ENCODE measurements at places on chromosomes 1 and 21. TPM values are rescaled to one million over a fixed set of nuclear protein-coding genes. Genes with fewer than 3 reads are reported as not detected.

GRCh38 chr1:209672705-209673630 is 2.2 kb upstream of the G0S2 start:
- no peak for DNase-seq

The RNU1-4 gene
- 19,908 TPM for total RNA-seq

The FCRL4 gene
- total RNA-seq, result not detected

- DNase-seq, result no peak
Observed at GRCh38 chr1:63611231-63611630, 18.0 kb downstream of the PGM1 start.

The HCRTR1 gene
- total RNA-seq, result not detected

The PTPN7 gene
- total RNA-seq, result 7.9 TPM

DNA sequence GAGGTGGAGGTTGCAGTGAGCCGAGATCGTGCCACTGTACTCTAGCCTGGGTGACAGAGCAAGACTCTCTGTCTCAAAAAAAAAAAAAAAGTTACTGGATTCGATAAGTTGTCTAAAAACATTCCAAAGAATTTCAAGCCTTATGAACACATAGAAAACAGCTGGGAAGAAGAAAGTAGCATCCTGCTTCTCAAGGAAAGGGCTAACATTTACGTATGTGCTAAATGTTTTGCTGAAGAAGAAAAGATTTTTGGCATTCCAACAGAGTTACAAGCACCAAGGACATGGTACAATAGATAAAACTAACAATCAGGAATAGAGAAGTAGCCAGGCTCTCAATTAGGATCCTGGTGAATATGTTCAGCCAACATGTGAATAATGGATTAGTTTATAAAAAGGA is 69.8 kb downstream of the HFM1 start:
- no peak for DNase-seq

The AGBL4 gene
- not detected for total RNA-seq

The KCNN3 gene
- total RNA-seq, result 7.4 TPM

The WLS gene
- 68.0 TPM for total RNA-seq

- DNase-seq, result no peak
Observed at GRCh38 chr21:41501919-41502318, 6.0 kb downstream of the TMPRSS2 start.

GRCh38 chr1:28392027-28392652 is 22.6 kb downstream of the PHACTR4 start:
- DNase-seq, result no peak

- DNase-seq, result no peak
Observed at GRCh38 chr1:114094363-114094634, 59.4 kb downstream of the SYT6 start.

- no peak for DNase-seq
Observed at GRCh38 chr1:37905727-37906126, 41.1 kb downstream of the INPP5B start.

GRCh38 chr1:17359808-17360207 is 12.2 kb upstream of the PADI6 start:
- no peak for DNase-seq

The IFNLR1 gene
- 1.7 TPM for total RNA-seq

- DNase-seq, result no peak
Observed at GRCh38 chr1:186925881-186926669, 97.3 kb downstream of the PLA2G4A start.

DNA sequence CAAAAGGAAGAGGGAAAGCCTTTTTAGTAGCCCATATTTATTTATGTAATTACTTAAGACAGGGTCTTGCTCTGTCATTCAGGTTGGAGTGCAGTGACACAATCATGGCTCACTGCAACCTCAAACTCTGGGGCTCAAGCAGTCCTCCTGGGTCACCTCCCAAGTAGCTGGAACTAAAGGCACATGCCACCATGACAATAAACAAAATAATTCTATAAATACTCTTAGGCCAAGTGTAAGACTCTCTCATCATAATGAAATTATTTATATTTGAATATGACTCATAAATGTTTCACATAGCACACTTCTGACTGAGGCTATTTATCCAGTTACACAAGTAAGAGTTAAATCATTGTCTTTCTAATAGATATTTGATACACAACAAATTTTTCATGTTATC is 314.7 kb downstream of the AMY1C start:
- DNase-seq, result no peak

DNA sequence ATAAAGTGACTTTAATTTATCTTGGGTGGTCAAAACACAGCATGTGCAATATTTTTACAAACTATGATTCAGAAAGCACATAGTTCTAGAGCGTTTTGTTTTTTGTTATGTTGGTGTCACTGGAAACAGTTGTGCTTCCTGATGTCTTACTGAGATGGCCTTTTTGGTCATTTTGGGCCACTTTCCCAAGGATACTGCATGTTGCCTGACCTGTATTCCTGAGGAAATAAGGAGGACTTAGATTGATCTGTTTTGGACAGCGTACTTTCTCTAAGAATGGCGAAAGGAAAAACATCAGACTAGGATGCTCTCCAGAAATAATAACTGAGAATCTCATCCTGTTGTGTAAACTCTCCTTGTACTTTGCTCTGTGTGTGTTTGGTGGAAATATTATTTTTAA is 451.2 kb downstream of the USP25 start:
- DNase-seq, result no peak
